ENCODE measurements at places on chromosomes 5 and 9.

DNA sequence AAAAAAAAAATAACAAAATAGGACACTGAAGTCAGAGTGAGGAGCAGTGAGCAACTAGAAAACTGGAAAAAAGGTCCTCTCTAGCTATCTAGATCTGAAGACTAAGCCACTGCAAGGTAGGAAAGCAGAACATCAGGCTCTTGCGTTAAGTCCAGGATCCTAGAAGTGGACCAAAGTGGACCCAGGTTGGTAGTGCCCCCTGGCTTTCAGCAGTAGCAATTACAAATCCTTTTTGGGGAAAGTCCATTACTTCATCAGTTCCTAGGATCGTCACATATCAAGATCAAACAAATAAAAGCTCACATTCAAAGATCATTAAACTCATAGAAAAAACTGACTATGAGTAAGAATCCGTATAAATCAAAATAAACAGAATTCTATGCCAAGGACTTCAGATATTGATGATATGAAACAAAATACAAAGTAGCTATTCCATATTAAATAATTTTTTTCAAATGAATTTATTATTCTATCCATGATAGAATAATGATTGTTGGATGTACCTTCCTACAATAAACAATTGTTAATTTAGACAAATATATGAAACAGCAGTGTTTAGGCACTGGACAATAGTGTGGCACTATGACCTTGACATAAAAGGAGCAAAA, 6.5 kb upstream of the RICTOR start:
- peak; percentile 55 for DNase-seq

DNA sequence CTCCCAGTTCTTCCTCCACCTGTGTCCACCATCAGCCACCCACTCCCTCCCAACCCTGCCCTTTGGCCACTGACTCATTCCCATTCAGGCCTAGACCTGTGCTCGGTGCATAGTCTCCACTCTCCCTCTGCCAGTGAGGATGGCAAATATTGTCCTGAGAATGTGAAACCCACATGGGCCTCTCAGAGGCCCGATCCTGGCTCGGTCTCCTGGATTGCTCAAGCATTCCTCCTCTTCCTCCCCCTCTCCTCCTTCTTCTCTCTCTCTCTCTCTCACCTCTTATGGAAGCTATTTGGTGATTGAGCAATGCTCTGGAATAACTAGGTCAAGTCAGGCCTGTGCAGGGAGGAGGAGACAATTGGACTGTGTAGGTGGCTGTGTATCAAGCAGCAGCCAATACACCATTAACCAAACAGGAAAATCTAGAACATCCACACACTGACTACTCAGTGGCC, 99.9 kb downstream of the KLF4 start:
- DNase-seq: no peak

DNA sequence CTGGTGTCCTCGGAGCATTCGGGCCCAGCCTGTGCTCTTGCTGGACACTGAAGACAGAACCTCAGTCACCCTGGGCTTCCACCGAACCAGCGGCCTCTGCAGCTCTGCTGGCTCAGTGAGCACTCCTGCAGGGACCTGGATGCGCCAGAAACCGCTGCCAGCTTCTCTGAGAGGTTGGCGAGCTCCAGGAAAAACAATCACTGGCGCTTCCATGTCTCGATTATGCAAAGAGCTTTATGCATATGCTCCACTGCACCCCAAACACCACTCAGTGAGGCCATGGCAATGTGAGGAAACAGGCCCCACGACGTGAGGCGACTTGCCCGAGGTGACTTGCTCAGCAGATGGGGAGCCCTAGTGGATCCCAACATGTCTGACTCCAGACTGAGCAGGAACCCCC, 11.0 kb downstream of the PRDM12 start:
- no peak for DNase-seq

- peak; percentile 5 for DNase-seq
Measured at GRCh38 chr5:136374003-136374402, 8.7 kb upstream of the TRPC7 start.

DNA sequence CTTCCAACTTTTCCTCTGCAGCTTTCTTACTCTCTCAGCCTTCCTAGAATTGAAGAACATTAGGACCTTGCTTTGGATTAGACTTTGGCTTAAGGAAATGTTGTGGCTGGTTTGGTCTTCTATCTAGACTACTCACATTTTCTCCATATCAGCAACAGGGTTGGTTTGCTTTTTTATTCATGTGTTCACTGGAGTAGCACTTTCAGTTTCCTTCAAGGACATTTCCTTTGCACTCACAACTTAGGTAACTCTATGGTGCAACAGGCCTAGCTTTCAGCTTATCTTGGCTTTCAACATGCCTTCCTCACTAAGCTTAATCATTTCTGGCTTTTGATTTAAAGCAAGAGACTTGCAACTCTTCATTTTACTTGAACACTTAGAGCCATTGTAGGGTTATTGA, 153.1 kb downstream of the CCDC192 start:
- DNase-seq: no peak

Data from OCI-LY7 (cell line).